Left lung (tissue), 14 donors: ENCODE measurements at places on chromosomes 2 and 18. TPM values are rescaled to one million over a fixed set of nuclear protein-coding genes. Genes with fewer than 3 reads are reported as not detected.
A peak's percentile ranks its signal among the peaks of the same experiment; 100 is the strongest.

The EFHD1 gene
- 5.1 TPM for polyA plus RNA-seq

DNA sequence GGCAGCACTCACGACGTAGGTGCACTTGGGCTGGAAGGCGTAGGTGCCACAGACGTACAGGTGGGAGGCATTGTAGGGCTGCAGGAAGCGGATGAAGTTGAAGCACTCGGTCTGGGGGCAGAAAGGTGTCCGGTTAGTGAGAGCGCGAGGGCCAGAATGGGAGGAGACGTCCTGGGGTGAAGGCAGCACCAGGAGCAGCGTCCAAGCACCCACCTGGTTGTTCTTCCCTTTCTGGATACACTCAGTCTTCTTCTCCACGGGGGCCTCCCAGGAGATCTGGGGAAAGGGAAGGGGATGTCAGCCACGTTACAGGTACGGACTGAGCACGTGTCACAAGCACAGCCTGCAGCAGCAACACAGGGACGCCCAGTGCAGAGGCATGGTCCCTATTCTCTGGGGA is 4.2 kb downstream of the SEMA4C start:
- no peak for DNase-seq
- no peaks in the 10 kb centered on the region for H3K36me3 ChIP-seq
- H3K27me3 ChIP-seq: no peaks in the 10 kb centered on the region

GRCh38 chr2:3005859-3006501 is 371.6 kb downstream of the EIPR1 start:
- H3K27ac ChIP-seq: no peak overlapping the region
- H3K4me3 ChIP-seq: no peak overlapping the region
- no peak for DNase-seq
- no peaks in the 10 kb centered on the region for H3K27me3 ChIP-seq

The MRPS5 gene
- 92.3 TPM for polyA plus RNA-seq

GRCh38 chr2:128901572-128902391 is 583.1 kb upstream of the HS6ST1 start:
- H3K36me3 ChIP-seq: no peaks in the 10 kb centered on the region
- DNase-seq: peak; percentile 74
- H3K4me3 ChIP-seq: no peak overlapping the region
- H3K27me3 ChIP-seq: no peaks in the 10 kb centered on the region

DNA sequence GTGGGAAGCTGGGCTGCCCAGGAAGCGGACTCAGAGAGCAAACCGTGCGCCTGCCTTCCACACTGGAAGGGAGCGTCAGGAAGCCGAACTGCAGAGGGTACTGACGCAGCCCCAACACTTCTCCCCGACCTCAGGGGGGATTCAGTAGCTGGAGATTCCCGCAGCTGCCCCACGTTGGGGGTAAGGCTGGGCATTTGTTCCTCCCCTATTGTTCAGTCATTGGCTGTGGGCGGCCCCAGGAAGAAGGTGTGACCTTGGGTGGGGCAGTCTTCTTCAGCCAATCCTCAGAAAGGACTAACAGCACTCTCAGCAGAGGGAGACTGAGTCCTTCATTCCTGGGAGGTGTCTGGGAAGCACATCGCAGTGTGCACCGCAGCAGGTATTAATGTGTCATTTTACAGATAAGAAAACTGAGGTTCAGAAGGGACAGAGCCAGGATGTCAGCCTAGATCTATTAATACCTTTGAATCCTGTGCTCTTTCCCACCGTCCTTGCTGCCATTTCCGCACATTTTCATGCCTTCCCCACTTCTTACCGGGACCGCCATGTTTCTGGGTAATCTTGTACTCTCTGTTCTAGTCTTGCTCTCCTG is 12.1 kb upstream of the C18orf32 start:
- no peak overlapping the region for H3K4me3 ChIP-seq
- no peak overlapping the region for H3K27ac ChIP-seq
- no peaks in the 10 kb centered on the region for H3K4me1 ChIP-seq
- no peak for DNase-seq
- H3K27me3 ChIP-seq: peaks cover 20% of the 10 kb centered on the region
- no peaks in the 10 kb centered on the region for H3K36me3 ChIP-seq

The CSRNP3 gene
- polyA plus RNA-seq: 11.4 TPM

- H3K36me3 ChIP-seq: no peaks in the 10 kb centered on the region
- DNase-seq: no peak
- H3K4me3 ChIP-seq: no peak overlapping the region
These were observed 72.2 kb upstream of the L3MBTL4 start for GRCh38 chr18:6486764-6487426.

GRCh38 chr2:190136259-190136658 is 73.7 kb upstream of the MSTN start:
- DNase-seq: no peak
- H3K4me3 ChIP-seq: no peak overlapping the region
- H3K4me1 ChIP-seq: no peaks in the 10 kb centered on the region
- no peaks in the 10 kb centered on the region for H3K36me3 ChIP-seq
- H3K27me3 ChIP-seq: no peaks in the 10 kb centered on the region

- no peaks in the 10 kb centered on the region for H3K27me3 ChIP-seq
- H3K36me3 ChIP-seq: peaks cover 39% of the 10 kb centered on the region
- H3K27ac ChIP-seq: no peak overlapping the region
- H3K4me1 ChIP-seq: no peaks in the 10 kb centered on the region
- H3K4me3 ChIP-seq: no peak overlapping the region
These were observed 121.3 kb upstream of the BOD1L2 start for GRCh38 chr18:57025540-57025939.

The DYSF gene
- 18.1 TPM for polyA plus RNA-seq

DNA sequence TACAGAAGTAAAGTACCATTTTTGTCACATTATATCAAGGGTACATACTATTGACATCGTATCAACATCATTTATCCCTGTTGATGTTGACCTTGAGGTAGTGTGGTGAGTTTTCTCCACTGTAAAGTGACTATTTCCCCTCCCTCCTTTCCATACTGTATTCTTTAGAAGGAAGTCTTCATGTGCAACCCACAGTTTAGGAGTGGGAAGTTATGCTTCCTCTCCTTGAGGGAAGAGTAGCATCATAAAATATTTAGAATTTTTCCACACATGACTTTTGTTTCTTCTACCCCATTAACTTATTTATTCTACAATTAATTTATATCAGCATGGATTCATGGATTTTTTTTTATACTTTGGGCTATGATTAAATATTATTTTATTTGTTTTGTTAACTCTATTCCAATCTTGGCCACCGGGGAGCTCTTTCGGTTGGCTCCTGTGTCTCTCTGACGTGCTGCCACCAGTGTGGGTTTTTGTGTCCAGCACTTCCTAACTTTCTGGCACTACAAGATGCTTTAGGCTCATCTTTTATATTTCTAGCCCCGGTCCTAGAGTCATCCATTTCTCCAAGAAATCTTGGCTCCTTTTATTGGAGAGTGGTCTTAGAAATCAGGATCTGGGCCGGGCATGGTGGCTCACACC is 19.0 kb downstream of the AQP12B start:
- peaks cover 51% of the 10 kb centered on the region for H3K27me3 ChIP-seq
- no peaks in the 10 kb centered on the region for H3K4me1 ChIP-seq
- no peak overlapping the region for H3K4me3 ChIP-seq
- no peak for DNase-seq
- H3K36me3 ChIP-seq: no peaks in the 10 kb centered on the region

The CXCR1 gene
- polyA plus RNA-seq: 0.18 TPM

The ITGAV gene
- 53.6 TPM for polyA plus RNA-seq

The INPP5D gene
- 10.8 TPM for polyA plus RNA-seq

The FBLN7 gene
- polyA plus RNA-seq: 13.1 TPM

- peak; percentile 31 for DNase-seq
- no peak overlapping the region for H3K27ac ChIP-seq
- no peak overlapping the region for H3K4me3 ChIP-seq
- no peaks in the 10 kb centered on the region for H3K4me1 ChIP-seq
- no peaks in the 10 kb centered on the region for H3K36me3 ChIP-seq
These were observed 828.0 kb downstream of the SLC4A3 start for GRCh38 chr2:220455351-220455990.

GRCh38 chr18:11316546-11316945 is 167.2 kb upstream of the PIEZO2 start:
- H3K36me3 ChIP-seq: no peaks in the 10 kb centered on the region
- H3K4me1 ChIP-seq: no peaks in the 10 kb centered on the region
- no peak for DNase-seq

The NCL gene
- 964 TPM for polyA plus RNA-seq

The CXXC1 gene
- polyA plus RNA-seq: 68.9 TPM

- no peak overlapping the region for H3K27ac ChIP-seq
- no peaks in the 10 kb centered on the region for H3K27me3 ChIP-seq
- H3K4me3 ChIP-seq: peak overlapping the region; percentile 40
- DNase-seq: peak; percentile 85
- H3K36me3 ChIP-seq: no peaks in the 10 kb centered on the region
These were observed 779 bp downstream of the DGKD start for GRCh38 chr2:233354971-233355574.

- no peak for DNase-seq
- no peak overlapping the region for H3K27ac ChIP-seq
- no peak overlapping the region for H3K4me3 ChIP-seq
- no peaks in the 10 kb centered on the region for H3K4me1 ChIP-seq
These were observed 170.9 kb downstream of the ZNF521 start for GRCh38 chr18:25180973-25181548.

The MREG gene
- 14.8 TPM for polyA plus RNA-seq

The TCF23 gene
- 0.06 TPM for polyA plus RNA-seq

- H3K36me3 ChIP-seq: no peaks in the 10 kb centered on the region
- no peak overlapping the region for H3K27ac ChIP-seq
- H3K27me3 ChIP-seq: no peaks in the 10 kb centered on the region
- H3K4me1 ChIP-seq: no peaks in the 10 kb centered on the region
- H3K4me3 ChIP-seq: no peak overlapping the region
These were observed 56.8 kb upstream of the SALL3 start for GRCh38 chr18:78922856-78923255.

The MYL1 gene
- polyA plus RNA-seq: not detected

The FBXO48 gene
- polyA plus RNA-seq: 3.0 TPM

- H3K27ac ChIP-seq: no peak overlapping the region
- no peaks in the 10 kb centered on the region for H3K27me3 ChIP-seq
- H3K4me1 ChIP-seq: no peaks in the 10 kb centered on the region
- H3K36me3 ChIP-seq: no peaks in the 10 kb centered on the region
- no peak overlapping the region for H3K4me3 ChIP-seq
- no peak for DNase-seq
These were observed 66.2 kb upstream of the PROKR1 start for GRCh38 chr2:68577183-68577582.
